ENCODE measurements at places on chromosomes 4 and X.

- no peak for DNase-seq
These were observed 858.8 kb upstream of the FRG1 start for GRCh38 chr4:189081826-189082225.

DNA sequence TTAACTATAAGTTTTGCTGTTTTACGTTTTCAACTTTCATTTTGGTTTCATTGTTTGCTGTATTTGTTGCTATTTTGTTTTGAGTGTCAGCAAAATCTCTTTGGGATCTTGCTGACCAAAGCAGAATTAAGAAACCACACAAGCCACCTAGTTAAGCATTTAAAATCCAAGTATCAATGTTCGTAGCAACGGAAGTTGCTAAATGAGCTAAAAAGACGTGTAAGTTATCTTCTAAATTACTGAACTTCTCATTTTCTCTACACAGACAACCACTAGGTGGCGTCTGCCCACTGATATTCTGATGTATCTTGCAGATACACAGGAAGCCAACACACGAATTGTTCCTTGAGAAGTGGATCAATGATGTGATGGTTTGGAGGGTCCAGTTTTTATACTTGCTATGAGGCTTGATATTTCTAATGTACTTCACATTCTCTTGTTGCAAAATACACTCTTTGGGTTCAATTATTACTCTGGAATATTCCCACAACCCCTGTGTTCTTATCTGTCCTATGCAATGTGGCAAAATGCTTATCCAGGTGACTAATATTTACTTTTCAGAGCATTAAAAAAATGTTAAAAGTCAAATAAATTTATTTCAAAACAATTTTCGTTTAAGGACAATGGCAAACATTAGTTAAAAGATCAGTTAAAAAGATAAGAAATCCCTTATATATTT is 250.5 kb downstream of the TECRL start:
- peak; percentile 60 for DNase-seq

DNA sequence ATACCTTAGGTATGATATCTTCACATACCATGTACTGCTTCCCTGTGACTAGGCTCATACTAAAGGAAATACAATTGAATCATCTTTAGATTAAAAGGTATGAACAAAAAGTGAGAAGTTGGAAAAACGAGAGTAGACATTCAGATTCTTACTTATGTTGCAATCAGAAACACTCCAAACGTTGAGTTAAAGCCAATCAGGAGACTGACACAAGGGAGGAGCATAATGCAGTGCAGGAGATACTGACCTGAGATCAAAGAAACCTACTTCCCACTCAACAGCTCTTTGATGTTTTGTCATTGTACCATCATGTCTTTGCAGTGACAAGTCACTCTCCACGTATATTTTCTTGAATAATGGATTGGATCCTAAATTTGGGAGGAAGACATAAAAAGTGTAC is 8.9 kb upstream of the PCDH18 start:
- no peak for DNase-seq

DNA sequence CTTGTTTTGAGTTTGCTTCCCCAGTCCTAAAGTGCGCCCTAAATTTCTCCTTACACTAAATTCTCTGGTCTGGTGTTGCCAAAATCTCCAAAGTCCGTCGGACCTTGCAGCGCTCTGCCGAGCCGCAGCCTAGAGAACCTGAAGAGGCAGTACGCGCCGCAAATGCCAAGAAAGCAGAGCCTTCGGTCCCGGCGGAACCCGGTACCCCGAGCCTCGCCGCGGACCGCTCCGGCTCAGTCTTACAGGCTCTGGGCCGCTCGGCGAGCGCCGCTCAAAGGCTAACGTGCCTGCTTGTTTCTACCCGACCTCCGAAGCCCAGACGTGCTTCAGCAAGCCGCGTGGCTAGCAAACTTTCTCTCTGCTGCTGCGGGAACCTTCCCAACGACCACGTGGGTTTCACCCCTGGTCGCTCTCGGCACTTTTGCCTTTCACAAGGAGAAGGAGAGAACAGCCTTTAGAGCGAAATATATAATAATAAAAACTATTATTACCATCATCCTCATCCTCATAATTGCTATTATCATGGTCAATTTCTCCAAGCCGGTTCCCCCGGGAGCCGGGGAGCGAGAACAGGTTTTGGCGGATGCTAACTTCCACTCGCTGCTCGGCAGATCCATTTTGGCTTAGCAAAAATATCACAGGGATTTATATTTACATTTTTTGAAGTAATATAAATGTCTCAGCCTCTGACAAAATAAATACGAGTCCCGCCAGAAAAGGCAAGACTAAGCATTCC is 2.2 kb upstream of the HTR2C start:
- DNase-seq, result no peak

GRCh38 chr4:1830642-1831228 is 25.2 kb downstream of the LETM1 start:
- no peak for DNase-seq

GRCh38 chrX:150775569-150776350 is 82.6 kb downstream of the MTMR1 start:
- DNase-seq, result no peak

- no peak for DNase-seq
These were observed 80.5 kb upstream of the ENPEP start for GRCh38 chr4:110395421-110395820.

DNA sequence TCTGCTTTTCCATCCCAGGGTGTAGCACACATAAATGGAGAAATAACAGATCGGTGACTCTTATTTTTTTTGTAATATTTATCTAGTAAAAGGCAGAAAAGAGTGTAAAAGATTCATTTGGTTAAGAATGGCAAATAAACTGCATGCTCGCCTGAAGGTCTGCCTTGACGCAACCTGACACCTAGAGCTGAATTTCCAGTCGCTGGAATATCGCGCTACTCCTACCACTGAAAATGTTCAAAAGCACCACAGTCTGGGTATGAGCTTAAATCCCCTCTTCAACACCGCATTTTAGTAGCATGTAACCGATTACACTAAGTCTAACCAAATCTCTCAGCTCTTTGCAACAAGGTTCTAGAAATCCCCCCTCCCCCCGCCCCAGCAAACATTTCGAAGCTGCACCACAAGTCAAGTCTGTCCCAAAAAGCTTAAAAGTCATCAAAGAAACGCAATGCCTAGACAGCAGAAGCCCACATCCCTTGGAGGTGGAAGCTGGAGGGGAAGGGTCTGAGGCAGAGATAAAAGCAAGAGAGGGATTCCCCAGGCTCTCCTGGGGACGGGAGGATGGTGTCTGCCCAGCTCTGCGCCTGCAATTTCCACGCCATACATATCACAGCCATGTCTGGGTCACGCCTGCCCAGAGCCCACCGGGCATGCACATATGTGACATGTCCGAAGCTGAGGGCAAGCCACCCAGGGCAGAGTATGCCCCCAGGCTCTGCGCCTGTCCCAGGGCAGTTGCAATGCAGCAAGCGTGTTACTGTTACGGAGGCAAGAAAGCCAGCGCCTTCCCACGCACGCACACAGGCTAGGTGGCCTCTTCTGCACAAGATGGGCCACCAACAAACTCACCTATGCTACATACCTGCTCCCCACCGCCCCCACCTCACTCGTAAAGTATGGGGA is 1.4 kb downstream of the FGF13 start:
- no peak for DNase-seq

- no peak for DNase-seq
These were observed 27.7 kb downstream of the DCUN1D4 start for GRCh38 chr4:51870441-51871188.

GRCh38 chr4:13322681-13323101 is 161.4 kb downstream of the RAB28 start:
- no peak for DNase-seq

DNA sequence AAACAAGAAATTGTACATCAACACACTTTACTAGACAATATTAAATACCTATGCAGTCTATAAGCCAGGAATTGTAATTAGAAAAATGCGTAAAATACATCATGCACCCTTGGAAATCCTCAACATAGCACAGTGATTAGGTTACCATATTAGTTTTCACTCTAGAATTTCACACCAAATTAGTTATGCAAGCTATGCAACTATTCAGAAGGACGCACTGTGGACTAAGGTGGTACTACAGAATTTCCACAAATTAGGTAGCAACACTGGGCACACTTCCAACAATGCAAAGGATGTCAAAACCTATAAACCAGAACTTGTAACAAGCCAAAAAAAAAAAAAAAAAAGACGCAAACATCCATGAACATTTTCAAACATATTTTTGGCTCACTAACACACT is 71.1 kb upstream of the ZCCHC13 start:
- DNase-seq, result no peak

DNA sequence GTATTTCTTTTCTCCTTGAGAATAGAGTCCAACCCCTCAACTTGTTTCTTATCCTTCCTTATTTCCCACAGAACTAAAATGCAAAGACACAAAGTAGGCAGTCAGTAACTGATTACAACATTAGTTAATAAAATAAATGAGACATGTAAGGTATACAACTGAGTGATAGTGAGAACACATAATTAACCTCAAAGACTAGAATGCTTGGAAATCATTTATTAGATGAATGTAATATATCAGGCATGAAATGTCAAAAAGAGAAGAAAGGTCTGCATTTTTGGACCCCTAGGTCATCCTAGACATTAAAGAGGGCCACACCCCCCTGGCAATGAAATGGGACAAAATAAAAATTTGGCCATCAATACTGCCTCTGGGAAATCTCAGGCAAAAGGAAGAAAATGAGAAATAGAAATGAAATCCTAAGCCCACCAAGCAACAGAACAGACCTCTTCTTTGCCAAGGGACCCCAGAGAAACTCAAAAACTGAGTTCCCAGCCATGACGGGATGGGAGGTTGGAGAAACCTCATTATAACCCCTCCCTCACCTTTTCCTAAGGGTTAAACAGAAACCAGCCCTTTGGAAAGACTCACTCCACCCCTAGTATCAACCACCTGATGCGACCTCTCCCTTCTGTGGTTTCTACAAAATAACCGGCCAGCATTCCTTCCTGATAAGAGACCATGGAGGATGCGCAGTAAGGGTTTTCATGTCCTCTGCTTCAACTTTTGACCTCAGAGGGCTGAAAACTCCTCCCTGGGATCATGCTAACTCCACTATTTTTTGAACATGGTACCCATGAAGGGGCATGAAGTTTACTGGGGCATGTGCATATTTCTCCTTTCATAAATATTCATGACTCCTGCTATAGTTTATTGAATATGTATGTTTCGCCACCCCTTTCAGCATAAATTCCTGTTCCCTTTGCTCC is 90.0 kb upstream of the EXOC1L start:
- no peak for DNase-seq

GRCh38 chr4:142840516-142841123 is 5.5 kb downstream of the INPP4B start:
- no peak for DNase-seq
